ENCODE measurements at places on chromosomes 4 and X. TPM values are rescaled to one million over a fixed set of nuclear protein-coding genes. Genes with fewer than 3 reads are reported as not detected.

SOWAHD gene
- 1.1 TPM for total RNA-seq

ZAR1 gene
- total RNA-seq = 0.47 TPM

SPANXC gene
- total RNA-seq = not detected

SPATA4 gene
- total RNA-seq = 0.20 TPM

MAGEA12 gene
- total RNA-seq = not detected

TRIM60 gene
- total RNA-seq = not detected

GRIPAP1 gene
- total RNA-seq = 39.4 TPM

CRMP1 gene
- total RNA-seq = not detected

PDGFC gene
- 9.8 TPM for total RNA-seq

GPR101 gene
- not detected for total RNA-seq

MSX1 gene
- 59.9 TPM for total RNA-seq

FAM156A gene
- total RNA-seq = 16.2 TPM

MAGEC2 gene
- total RNA-seq = not detected

GRCh38 chr4:15320121-15320678, 107.6 kb upstream of the C1QTNF7 start:
- no peak overlapping the region for H3K4me3 ChIP-seq
- DNase-seq = no peak
- H3K36me3 ChIP-seq = no peaks in the 10 kb centered on the region
- H3K27ac ChIP-seq = no peak overlapping the region
- H3K4me1 ChIP-seq = no peaks in the 10 kb centered on the region

DNA sequence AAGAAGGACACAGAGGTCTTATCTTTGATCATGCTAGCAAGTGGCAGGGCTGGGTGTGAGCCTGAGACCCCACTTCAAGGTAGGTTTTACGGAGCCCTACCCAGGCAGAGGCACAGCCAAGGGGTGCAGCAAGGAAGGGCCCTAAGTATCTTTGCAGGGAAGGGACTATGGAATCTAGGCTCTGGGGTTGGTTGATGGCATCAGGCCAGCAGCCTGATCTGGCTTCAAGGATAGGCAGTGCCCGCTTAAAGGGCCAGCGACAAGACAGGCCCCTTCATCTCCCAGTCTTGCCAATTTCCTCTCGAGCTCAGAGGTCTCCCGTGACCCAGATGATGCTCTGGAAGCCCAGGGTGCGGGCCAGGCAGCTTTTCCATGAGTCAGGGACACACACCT, 5.8 kb downstream of the ABLIM2 start:
- no peak overlapping the region for H3K4me3 ChIP-seq
- H3K36me3 ChIP-seq = no peaks in the 10 kb centered on the region
- H3K4me1 ChIP-seq = peaks cover 18% of the 10 kb centered on the region
- DNase-seq = no peak
- no peaks in the 10 kb centered on the region for H3K27me3 ChIP-seq

GRCh38 chr4:144868309-144868708, 222.4 kb downstream of the HHIP start:
- no peaks in the 10 kb centered on the region for H3K4me1 ChIP-seq
- no peaks in the 10 kb centered on the region for H3K36me3 ChIP-seq
- no peaks in the 10 kb centered on the region for H3K27me3 ChIP-seq
- H3K4me3 ChIP-seq = no peak overlapping the region

- H3K36me3 ChIP-seq = no peaks in the 10 kb centered on the region
- DNase-seq = no peak
These were observed 260.1 kb upstream of the ETNPPL start for GRCh38 chr4:109022961-109023360.

DNA sequence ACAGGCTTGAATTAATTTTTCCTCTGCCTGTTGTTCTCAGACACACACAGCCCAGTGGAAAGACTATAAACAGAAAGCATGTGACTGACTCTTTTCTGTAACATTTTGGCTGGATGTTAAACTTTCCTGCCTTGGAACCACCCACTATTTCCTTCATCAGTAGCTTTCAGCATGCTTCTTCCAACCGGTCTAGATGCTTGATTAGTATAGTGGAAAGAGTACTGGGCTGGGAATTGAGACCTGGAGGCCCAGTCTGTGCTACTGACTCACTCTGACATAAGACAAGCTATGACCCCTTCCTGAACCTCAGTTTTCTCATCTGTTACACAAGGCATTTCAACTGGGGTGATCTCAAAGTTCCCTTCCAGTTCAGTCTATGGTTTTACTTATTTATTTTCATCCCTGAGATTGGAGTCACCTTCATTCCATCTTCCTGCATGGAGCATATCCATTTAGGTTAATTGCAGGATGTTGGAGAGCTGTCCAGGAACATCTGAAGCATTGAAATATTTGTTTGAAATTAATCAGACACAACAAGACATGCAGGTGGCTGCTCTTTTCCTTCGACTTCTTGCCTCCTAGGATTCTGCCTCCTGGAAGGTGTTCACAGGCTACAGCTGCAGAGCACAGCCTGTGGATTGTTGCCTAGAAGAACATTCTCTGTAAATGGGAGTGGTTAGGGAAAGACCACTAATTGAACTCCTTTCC, 173.4 kb downstream of the RTL9 start:
- no peak overlapping the region for H3K27ac ChIP-seq
- H3K4me1 ChIP-seq = no peaks in the 10 kb centered on the region
- no peak overlapping the region for H3K4me3 ChIP-seq
- H3K36me3 ChIP-seq = no peaks in the 10 kb centered on the region
- no peaks in the 10 kb centered on the region for H3K27me3 ChIP-seq

DNA sequence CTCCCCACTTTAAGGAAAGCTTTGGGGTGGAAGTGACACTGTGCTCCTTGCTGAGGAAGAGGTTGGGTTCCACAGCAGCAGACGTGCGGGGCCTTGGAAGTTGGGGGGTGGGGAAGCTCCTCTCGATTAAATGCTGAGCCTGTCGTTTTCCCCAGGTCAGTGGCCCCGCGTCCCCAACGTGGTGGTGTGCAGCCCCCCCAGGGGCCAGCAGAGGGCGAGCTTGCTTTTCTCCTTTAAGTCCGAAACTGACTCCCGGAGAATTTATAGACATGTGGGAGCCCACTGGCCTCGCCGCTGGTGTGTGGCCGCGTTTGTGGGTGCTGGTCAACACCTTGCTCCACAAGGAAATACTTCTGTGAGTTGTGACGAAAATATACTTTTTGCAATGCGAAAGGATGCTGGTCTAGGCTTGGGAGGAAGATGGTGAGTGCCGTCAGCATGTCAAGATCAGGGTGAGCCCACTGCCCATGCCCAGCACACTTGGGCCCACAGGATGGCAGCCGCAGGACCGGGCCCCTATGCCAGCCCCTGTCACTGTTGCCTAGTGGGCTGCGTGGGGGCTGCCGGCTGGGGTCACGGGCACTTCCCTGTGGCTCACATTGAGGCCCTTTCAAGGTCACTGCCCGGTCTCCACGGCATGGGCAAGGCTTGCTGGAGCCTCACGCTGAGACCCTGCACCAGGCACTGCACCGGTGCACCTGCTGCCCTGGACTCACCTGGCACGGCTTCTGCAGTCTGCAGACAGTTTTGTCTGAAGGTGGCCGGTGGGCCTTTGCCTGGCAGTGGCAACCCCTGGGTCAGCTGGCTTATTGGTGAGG, 9.4 kb downstream of the UVSSA start:
- no peak overlapping the region for H3K27ac ChIP-seq
- no peak for DNase-seq
- no peak overlapping the region for H3K4me3 ChIP-seq
- H3K27me3 ChIP-seq = no peaks in the 10 kb centered on the region
- 0 out of 2 replicates have a peak, but pooled peaks cover 2% of the 10 kb centered on the region for H3K4me1 ChIP-seq

GRCh38 chr4:157072002-157072401, 3.9 kb upstream of the GLRB start:
- no peak overlapping the region for H3K4me3 ChIP-seq
- DNase-seq = no peak
- no peaks in the 10 kb centered on the region for H3K27me3 ChIP-seq
- H3K27ac ChIP-seq = no peak overlapping the region
- H3K36me3 ChIP-seq = no peaks in the 10 kb centered on the region

- no peak overlapping the region for H3K4me3 ChIP-seq
- no peaks in the 10 kb centered on the region for H3K4me1 ChIP-seq
- DNase-seq = no peak
- no peaks in the 10 kb centered on the region for H3K36me3 ChIP-seq
- H3K27me3 ChIP-seq = no peaks in the 10 kb centered on the region
These were observed 320.7 kb upstream of the FTHL17 start for GRCh38 chrX:31392513-31392912.

GRCh38 chr4:89373394-89373793, 65.8 kb upstream of the GPRIN3 start:
- no peaks in the 10 kb centered on the region for H3K36me3 ChIP-seq
- H3K27ac ChIP-seq = no peak overlapping the region
- DNase-seq = no peak
- no peaks in the 10 kb centered on the region for H3K4me1 ChIP-seq
- no peaks in the 10 kb centered on the region for H3K27me3 ChIP-seq

DNA sequence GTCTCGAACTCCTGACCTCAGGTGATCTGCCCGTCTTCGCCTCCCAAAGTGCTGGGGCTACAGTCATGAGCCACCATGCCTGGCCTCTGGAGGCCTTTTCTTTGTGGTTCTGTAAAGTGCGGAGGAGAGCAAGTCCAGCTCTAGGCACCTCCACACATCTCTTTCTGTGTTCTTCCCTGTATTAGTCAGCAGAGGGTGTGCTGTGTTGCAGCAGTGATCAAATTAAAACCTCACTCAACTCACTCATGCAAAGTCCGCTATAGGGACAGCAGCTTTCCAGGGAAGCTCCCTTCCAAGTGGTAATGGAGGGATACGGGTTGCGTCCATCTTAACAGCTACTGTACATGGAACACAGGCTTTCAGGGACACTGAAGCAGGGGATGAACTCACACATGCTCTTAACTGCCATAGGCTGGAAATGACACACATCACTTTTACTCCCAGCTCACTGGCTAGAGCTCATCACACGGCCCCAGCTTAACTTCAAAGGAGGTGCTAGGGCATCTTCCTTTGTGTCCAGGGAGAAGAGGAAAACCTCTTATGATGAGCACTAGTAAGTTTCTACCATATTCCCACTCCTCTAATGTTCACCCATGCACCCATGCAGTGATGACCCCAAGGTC, 36.0 kb upstream of the CCNG2 start:
- no peaks in the 10 kb centered on the region for H3K27me3 ChIP-seq
- no peaks in the 10 kb centered on the region for H3K4me1 ChIP-seq
- no peak overlapping the region for H3K27ac ChIP-seq
- DNase-seq = no peak

GRCh38 chr4:106369456-106370060, 980 bp upstream of the GIMD1 start:
- H3K36me3 ChIP-seq = no peaks in the 10 kb centered on the region
- peak; percentile 79 for DNase-seq
- H3K27ac ChIP-seq = no peak overlapping the region
- H3K27me3 ChIP-seq = no peaks in the 10 kb centered on the region
- no peak overlapping the region for H3K4me3 ChIP-seq

- H3K36me3 ChIP-seq = peaks cover 2% of the 10 kb centered on the region
- no peak overlapping the region for H3K4me3 ChIP-seq
- no peaks in the 10 kb centered on the region for H3K4me1 ChIP-seq
- H3K27me3 ChIP-seq = no peaks in the 10 kb centered on the region
These were observed 4.4 kb upstream of the KCND1 start for GRCh38 chrX:48976086-48976485.

GRCh38 chr4:2069986-2070385, 10.9 kb downstream of the NAT8L start:
- DNase-seq = no peak
- peaks cover 17% of the 10 kb centered on the region for H3K4me1 ChIP-seq
- H3K4me3 ChIP-seq = no peak overlapping the region
- H3K27ac ChIP-seq = no peak overlapping the region
- no peaks in the 10 kb centered on the region for H3K27me3 ChIP-seq

GRCh38 chr4:110512901-110513300, 36.9 kb downstream of the ENPEP start:
- no peak for DNase-seq
- no peaks in the 10 kb centered on the region for H3K4me1 ChIP-seq
- no peak overlapping the region for H3K27ac ChIP-seq

DNA sequence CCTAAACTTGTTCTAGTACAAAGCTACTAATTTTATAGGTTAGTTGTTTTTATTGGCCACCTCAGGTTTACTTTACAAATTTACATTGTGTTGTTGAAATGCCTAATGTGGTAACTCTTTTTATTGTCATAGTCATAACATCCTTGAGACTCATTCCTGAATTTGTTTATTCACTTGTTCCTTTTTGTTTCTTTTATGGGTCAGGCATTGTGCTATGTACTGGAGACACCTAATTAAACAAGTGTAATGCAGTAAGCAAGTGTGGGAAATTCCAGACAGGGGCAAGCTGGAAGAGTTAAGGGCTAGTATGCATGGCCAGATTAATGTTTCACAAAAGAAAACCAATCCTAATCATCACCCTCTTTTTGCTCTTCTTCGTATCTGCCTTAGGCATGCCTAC, 30.5 kb upstream of the TTC29 start:
- H3K4me3 ChIP-seq = no peak overlapping the region
- H3K27ac ChIP-seq = no peak overlapping the region
- H3K27me3 ChIP-seq = peaks cover 36% of the 10 kb centered on the region
- no peak for DNase-seq
- H3K4me1 ChIP-seq = no peaks in the 10 kb centered on the region

- no peak for DNase-seq
- H3K4me1 ChIP-seq = no peaks in the 10 kb centered on the region
- no peaks in the 10 kb centered on the region for H3K36me3 ChIP-seq
- peaks cover 19% of the 10 kb centered on the region for H3K27me3 ChIP-seq
- no peak overlapping the region for H3K4me3 ChIP-seq
These were observed 102.1 kb upstream of the TENM3 start for GRCh38 chr4:182141061-182141460.
